AG09319 (cell line): ENCODE measurements at places on chromosomes 1 and 21.

DNA sequence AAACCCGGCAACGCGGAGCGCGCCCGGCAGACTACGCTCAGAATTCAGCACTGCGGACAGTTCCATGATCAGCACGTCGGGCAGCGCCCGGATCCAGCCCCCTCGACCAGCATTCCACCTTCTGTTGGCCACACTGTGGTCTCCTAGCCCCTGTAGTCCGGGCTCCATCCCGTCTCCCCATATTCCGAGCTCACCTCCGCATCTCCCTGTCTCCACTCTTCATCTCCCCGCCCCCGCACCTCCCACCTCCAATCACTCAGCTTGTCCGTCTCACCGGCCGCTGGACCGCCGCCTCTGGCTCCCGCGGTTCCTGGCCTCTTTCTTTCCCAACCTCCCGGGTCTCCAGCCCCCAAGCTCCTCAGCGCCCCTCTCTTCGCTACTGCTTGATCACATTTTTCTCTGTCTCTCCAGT is 500 bp downstream of the EPHA10 start:
- DNase-seq: no peak

DNA sequence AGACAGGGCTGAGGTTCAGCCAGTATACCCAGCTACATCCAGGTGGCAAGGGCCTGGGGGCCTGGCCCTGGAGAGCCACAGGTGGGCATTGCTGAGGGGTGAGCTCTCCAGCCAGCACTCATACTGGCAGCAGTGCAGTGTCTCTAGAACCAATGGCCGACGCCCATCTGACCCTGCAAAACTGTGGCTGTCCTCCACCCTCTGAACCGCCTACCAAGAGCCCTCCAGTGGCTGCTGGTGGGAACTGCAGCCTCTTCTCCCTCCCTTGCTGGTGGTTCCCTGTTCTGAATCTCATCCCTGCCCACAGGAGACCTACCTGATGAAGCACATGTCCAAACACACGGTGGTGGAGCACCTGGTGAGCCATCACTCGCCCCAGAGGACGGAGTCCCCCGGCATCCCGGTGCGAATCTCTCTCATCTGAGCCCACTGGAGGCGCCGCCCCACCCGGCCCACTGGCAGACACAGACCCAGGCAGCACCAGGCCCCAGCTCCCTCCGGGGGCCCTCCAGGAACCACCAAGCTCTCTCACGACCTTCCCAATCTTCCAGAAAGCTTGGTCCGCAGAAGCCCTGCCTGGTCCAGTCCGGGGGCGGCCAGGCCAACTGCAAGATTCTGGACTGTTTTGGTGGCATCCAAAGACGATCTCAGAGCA is 22.1 kb downstream of the A3GALT2 start:
- peak; percentile 27 for DNase-seq

GRCh38 chr21:26887251-26887650 is 42.0 kb upstream of the ADAMTS1 start:
- DNase-seq: no peak

GRCh38 chr1:232218955-232219865 is 410.7 kb downstream of the SIPA1L2 start:
- no peak for DNase-seq

GRCh38 chr1:112998592-112999235 is 42.7 kb upstream of the SLC16A1 start:
- DNase-seq: peak; percentile 64

- DNase-seq: no peak
Measured at GRCh38 chr1:64699327-64699726, 45.5 kb upstream of the RAVER2 start.
